ENCODE measurements at places on chromosomes 16 and 17.

- no peak for DNase-seq
These were observed 20.8 kb downstream of the MYH11 start for GRCh38 chr16:15836074-15836473.

DNA sequence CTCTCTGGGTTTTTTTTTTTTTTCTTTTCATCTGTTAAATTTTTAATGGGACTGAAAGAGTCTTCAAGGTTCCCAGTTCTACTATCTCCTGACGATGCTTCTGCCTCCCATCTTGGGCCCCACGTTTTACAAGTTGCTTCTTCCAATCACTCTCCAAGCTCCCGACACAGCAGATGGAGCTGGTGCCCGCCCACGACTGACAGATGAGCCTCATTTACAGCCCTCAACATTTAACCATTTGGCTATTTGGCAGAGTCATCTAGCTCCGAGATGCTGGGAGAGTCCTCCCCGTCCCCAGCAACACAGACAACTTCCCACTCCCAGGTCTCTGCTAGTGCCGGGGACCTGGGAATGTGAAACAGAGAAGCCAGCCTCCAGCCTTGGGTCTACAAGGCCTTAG lies 276.9 kb downstream of the SHISA9 start:
- no peak for DNase-seq

DNA sequence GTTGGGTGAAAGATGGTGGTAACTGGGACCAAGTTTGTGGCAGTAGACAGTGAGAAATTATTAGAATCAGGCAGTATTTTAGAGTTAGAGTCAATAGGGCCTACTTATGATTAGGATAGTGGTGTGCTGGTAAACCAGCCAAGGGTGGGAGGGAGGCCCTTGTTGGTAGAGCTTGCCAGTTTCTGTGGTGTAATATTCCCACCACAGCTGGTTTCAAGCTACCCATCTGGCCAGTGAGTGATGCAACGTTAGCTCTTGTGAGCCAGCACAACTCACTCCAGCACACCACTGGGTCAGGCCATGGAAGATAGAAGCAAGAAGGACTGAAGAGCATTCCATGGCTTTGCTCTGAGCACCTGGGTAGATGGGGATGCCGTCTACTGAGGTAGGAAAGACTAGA lies 34.9 kb downstream of the GNAO1 start:
- no peak for DNase-seq

GRCh38 chr17:28763804-28764266 lies 20.0 kb downstream of the TRAF4 start:
- peak; percentile 66 for DNase-seq

DNA sequence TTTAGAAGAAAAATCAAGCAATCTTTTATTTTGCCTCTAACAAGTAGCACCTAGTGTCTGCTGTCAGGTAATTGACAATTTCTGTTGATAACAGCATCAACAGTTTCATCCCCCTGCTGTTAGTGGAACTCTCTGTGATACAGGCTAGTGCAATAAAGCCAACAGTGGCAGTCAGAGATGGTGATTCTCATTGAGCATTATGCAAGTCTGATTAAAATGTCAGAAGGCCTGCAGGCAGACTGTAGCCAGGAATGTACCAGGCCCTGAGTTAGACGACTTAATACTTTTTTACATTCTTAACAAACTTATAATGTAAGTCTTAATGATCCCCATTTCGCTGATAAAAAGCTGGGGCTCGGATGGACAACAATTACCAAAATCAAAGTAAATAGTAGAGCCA lies 14.6 kb downstream of the CYLD start:
- no peak for DNase-seq

- DNase-seq: no peak
These were observed 34.3 kb upstream of the TMEM92 start for GRCh38 chr17:50239937-50240336.

GRCh38 chr17:66152756-66153155 lies 39.2 kb downstream of the CEP112 start:
- no peak for DNase-seq

DNA sequence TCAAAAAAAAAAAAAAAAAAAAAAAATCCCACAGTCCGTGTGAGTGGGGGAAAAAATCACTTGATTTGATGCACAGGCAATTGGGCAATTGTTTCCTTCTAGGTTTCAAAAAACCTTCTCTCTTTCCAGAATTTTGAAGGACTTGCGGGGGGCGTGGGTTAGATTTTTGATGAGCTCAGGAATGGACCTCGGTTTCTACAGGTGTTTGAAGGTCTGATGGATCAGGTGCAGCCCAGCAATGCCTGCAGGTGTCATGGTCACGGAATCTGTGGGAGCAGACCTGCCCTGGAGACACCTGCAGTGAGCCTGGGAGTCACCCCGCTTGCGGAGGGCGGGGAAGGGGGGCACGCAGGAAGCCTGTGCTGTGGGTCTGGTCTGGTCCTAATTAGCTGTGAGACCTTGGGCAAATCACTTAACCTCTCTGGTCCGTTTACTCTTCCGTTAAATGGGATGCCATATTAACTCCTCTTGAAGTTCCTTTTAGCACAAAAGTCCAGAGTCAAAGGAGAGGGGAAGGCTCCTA lies 174.2 kb downstream of the IRF8 start:
- peak; percentile 2 for DNase-seq

GRCh38 chr16:72172105-72173034 lies at the start of gene PMFBP1:
TSS of gene PMFBP1 (minus strand) at chr16:72172155. CDS start at chr16:72171208, 947 bp downstream.
- peak; percentile 51 for DNase-seq

DNA sequence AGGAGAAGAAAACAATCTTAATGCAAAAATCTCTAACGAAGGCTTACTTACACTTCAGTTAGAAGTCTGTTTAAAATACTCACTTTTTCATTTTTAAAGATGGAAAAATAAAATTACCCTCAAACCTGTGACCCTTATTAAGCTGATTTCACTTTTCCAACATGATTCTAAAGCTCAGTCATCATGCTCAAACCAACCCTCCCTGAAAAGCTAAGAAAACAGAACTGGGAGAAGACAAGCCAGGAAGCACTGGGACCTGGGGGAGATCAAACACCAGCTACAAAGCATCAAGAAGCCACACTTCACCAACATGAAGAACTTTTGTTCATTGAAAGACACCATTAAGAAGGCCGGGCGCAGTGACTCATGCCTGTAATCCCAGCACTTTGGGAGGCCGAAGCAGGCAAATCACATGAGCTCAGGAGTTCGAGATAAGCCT lies 88.8 kb downstream of the LITAF start:
- DNase-seq: peak; percentile 90

DNA sequence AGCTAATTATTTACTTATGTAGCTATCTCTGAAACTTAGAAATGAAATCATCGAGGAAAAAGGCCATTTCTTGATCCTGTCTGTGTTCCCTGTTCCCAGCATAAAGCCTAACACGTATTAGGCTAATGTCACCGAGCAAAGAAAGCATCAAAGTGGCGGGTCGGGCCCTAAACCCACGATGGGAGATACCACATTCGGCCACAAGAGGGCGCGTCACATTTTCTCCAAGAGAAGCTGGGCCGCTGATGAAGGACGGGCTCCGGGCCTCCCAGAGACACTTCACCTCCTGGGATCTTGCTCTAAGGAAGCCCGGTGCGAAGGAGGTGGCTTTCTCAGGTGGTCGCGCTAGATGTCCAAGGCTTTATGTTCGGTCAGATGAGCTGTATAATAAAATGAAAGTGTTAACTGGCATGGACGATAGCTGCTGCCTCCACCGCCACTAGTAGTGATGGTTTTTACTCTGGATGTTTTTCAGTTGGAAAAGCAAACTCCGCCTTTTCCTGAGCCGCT lies 853 bp upstream of the PDK2 start:
- DNase-seq: peak; percentile 82

DNA sequence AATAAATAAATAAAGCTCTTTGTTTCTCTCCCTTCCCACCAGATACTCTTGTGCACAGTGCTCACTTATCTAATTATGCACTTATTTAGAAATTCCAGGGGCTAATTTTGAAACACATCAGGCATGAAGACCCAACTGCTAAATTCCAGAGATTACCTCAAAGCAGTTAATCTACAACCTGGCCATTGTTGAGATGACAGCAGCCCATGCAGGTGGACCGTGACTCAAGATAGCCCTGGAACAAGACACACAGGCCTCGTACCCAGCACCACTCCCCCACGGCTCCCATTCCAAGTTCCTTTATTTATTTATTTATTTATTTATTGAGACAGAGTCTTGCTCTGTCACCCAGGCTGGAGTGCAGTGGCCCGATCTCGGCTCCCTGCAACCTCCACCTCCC lies 60.1 kb upstream of the NPEPPS start:
- DNase-seq: peak; percentile 23

- DNase-seq: no peak
These were observed 104.7 kb upstream of the ADAMTS18 start for GRCh38 chr16:77539421-77540034.

DNA sequence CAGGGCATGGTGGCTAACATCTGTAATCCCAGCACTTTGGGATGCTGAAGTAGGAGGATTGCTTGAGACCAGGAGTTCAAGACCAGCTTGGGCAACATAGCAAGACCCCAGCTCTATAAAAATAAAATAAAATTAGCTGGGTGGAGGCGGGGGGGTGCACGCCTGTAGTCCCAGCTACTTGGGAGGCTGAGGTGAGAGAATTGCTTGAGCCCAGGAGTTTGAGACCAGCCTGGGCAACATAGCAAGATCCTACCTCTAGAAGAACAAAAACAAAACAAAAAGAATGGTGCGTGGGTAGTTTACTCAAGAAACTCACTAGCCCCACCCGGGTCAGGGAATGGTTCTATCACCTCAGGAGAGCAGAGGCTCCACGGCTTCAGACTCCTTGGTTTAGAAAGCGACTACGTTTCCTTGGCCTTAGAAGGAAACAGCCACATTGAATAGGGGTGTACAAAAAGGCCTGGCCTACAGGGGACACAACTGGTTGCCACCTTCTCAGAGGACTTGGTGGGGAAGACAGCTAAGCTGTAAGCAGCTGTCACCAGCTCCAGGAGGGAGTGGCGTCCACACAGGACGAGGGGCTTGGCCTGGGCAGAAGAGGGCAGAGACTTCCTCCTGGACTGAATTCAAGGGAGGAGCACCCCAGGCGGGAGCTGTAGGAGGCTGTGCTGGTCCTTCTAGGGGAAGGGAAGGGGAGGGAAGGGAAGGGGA lies 716 bp downstream of the TK1 start:
- DNase-seq: peak; percentile 75

DNA sequence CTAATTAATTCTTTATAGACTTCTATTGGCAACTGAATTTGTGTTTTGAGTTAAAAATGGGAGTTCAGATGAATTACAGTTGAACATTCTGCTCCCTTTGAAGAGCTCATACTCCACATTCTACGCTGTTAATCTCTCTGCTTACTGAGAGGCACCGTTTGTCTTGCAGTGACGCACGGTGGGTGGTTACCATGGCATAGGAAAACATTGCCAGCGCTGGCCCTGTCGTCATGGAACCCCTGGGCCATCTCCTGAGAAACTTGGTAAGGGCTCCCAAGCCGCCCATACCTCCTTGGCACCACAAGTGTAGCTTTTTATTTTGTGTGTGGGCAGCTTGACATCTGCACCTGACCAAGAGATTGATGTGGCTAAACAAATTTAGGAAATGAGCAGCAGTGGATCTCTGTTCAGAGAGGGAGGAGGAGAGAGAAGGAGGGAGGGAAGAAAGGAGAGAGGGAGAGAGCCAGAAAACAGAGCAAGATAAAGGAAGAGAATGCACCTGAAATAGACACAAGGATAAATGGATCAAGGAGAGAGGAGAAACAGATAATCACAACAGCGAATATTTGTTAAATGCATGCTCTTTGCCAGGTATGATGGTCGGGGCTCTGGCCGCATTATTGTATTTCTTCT lies 398.5 kb downstream of the HAPSTR1 start:
- no peak for DNase-seq

- DNase-seq: peak; percentile 27
These were observed 7.3 kb upstream of the DDX52 start for GRCh38 chr17:37650419-37651003.

DNA sequence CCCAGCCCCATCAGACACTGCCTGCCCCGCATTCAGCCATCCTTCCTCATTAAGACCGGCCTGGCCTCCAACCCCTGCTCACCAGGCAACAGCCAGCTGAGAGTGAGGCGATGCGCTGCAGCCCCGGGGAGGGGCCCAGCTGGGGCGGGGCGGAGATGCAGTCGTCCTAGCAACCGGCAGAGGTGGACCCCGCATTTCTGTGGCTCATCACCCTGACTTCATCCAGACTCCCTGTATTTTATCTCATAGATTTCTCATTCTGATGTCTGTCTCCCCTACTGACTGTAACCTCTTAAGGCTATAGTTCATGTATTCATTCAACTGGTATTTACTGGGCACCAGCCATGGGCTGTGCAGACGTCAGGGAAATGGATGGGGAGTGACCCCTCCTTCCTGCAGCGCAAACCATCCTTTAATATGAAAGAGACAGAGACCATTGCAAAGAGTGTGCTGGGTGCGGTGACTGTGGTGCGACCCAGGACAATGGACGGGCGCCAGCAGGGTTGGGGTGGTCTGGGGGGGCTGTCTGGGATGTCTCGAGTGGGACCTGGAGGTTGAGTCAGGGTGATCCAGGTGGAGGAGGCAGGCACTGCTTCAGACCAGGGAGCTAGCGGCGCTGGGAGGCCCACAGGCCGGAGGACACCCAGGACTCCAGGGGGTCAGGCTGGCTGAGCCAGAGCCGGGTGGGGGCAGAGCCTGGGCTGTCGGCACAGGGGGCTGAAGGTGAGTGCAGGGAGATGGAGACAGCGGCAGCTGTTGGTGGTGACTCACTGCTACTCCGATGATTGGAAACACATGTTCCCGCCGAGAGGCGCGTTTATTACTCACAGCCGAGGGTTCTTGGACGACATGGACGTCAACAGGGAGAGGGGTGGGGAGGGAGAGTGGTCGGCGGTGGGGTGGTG lies 10.5 kb upstream of the TIMP2 start:
- no peak for DNase-seq

DNA sequence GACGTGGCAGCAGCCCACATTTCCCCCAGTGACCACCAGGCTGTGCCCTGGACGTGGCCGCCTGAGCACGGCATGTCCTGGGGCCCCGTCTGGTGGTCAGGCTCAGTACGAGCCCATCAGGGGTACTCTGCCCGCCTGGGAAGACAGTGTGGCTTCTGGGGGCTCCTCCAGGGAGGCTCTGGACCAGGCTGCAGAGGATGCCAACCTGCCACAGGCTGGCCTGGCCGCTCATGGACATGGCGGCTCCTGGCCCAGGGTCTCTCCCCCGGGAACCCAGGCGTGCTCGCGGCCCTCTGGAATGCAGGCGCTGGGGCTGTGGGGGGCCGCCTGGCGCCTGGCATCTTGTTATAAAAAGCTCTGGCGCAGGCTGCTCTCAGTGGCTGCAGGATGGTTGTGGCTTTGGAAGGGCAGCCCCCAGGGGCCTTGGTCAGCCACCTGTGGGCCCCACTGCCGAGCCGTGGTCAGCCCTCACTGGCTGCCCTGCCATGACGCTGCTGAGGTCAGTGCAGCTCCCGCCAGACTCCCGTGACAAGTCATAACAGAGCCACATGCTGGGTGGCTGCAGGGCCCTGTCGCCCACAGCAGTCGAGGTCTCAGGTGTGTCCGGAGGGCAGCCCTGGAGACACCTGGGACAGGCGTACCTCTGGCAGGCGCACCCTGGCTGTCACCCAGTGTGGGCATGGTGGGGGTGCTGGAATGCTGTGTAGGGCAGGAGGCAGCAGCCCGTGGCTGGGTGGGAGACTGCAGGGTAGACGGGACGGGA lies 15.0 kb downstream of the CENPX start:
- DNase-seq: no peak

DNA sequence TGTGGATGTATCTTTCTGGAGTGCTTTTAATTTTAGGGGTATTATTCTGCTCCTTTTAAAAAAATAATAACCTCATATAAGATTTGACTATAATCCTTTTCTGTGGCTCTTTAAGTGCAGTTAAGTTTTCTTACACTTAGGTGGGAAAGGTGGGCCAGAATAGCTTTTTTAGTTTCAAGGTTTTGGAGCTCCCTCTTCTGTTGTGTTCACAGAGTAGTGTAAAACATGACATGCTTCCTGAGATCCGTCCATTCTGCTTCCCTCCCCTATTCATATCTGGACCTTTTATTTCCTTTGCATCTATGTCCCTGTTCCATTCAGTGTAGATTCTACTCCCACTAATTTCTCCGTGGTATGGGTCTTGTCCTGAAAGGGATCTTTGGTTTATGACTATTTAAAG lies 12.8 kb downstream of the LRRC36 start:
- peak; percentile 18 for DNase-seq

Data from Caki2 (cell line).